Activated CD4-positive, alpha-beta T cell treated with anti-CD3 and anti-CD28 coated beads, Interleukin-10, Interleukin-2, amounts not matched to agents 100 ng/mL and 50 ng/mL, durations not matched to agents 16 hours and 8 hours (primary cell): ENCODE measurements at places on chromosomes 7 and 10.

- DNase-seq = no peak
These were observed 173.9 kb upstream of the CDK1 start for GRCh38 chr10:60604342-60604741.

DNA sequence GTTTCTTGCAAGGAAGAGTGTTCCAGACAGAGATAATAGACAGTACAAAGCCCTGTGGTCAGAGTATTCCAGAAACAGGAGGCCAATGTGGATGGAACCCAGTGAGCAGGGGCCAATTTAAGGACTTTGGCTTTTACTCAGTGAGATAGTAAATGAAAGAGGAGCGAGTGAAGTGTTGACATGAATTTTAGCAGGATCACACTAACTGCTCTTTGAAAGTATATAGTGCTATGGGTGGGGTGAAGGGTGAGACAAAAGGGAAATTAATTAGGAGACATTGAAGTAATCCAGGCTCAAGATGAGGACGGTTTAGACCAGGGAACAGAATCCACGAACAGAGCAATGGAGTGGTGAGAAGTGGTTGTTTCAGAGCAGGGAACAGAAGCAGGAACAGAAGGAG lies 62.2 kb upstream of the TES start:
- DNase-seq = no peak

- DNase-seq = peak; percentile 41
These were observed 25.5 kb downstream of the PRR15 start for GRCh38 chr7:29588900-29589696.

GRCh38 chr7:106045139-106045538 lies 67.0 kb downstream of the SYPL1 start:
- no peak for DNase-seq
